Activated naive CD4-positive, alpha-beta T cell (primary cell): ENCODE measurements at places on chromosomes 2 and 18.

DNA sequence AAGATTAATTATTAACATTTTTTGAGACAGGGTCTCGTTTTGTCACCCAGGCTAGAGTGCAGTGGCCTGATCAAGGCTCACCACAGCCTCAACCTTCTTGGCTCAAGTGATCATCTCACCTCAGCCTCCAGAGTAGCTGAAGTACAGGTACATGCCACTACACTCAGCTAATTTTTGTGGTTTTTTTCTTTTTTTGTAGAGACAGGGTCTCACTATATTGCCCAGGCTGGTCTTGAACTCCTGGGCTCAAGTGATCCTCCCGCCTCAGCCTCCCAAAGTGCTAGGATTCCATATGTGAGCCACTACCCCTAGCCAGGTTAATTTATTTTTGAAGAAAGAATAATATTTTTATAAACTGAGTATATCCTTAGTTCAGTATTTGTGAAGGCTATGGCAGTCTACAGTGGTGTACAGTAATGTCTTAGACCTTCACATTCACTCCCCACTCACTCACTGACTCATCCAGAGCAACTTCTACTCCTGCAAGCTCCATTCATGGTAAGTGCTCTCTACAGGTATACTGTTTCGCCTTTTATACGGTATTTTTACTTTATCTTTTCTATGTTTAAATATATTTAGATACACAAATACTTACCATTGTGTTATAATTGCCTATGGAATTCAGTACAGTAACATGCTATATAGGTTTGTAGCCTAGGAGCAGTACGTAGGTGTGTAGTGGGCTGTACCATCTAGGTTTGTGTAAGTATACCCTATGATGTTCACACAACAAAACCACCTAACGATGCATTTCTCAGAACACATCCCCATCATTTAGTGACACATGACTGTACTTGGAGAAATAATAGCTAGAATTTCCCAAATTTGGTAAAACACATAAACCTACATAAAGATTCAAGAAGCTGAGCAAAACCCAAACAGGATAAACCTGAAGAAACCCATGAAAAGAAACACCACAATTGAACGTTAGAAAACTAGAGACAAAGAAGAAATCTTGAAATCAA lies 38.6 kb downstream of the MGAT4A start:
- no peak for DNase-seq

DNA sequence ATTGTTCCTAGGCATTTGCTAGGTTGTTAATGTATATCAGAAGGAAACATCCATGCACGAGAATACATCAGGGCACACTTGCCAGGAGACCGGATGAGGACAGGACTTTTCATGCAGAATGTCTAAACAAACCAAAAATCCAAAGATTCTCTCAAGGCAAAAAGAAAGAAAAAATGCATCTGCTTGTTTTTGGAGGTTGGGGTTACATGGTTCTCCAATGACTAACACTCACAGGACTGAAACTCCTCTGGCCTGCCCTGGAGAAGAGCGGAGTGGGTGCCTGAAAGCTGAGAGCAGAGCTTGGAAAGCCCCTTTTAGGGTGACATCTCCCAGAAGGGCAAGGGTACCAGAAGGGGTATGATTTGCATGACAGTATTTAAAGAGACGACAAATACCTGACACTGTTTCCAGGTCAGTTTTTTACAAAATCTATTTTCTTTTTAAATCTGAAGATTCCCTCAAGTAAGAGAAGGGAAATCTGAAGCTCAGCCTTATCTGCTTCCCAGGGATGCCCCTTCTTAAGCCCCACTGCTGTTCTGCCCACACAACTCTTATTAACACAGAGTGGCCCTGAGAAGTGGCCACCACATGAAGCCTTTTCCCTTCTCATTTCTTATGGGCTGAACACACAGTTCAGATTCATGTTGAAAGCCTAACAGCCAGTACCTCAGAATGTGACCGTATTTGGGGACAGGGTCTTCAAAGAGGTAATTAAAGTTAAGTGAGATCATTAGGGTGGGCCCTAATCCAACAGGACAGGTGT lies 216.4 kb downstream of the STK39 start:
- no peak for DNase-seq

- no peak for DNase-seq
These were observed 4.3 kb upstream of the TFCP2L1 start for GRCh38 chr2:121289271-121289670.

GRCh38 chr18:13565228-13565627 lies 161.1 kb downstream of the FAM210A start:
- no peak for DNase-seq

- DNase-seq, result peak; percentile 8
These were observed 91.7 kb upstream of the TRIB2 start for GRCh38 chr2:12624905-12625598.

- no peak for DNase-seq
These were observed 20.7 kb downstream of the USP34 start for GRCh38 chr2:61450144-61450543.

- no peak for DNase-seq
These were observed 209.2 kb upstream of the SMAD2 start for GRCh38 chr18:48139431-48140347.

- DNase-seq, result no peak
These were observed 126.0 kb downstream of the MC4R start for GRCh38 chr18:60246606-60247005.

GRCh38 chr2:211881449-211881848 lies 657.2 kb downstream of the ERBB4 start:
- no peak for DNase-seq

- DNase-seq, result no peak
These were observed 70.5 kb downstream of the ZNF236 start for GRCh38 chr18:76892832-76893231.

DNA sequence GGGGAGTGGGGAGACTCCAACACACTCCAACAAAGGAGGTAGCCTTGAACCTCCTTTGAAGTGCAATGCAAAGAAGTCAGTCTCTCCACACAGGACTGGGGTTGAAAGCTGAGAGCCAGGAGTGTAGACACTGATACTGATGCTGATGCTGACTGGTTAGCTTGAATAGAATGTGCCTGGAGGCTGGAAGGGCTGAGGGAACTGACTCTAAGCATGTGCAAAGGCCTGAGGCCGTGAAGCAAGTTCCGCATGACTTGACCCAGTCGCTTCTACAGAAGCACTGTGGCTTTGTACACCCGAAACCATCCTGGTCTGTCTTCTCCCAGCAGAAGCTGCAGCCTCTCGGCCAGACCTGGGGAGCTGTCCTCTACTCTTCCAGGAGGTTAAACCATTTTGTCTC lies 10.4 kb downstream of the FOXI3 start:
- no peak for DNase-seq

GRCh38 chr2:127626917-127627739 lies 18.8 kb upstream of the GPR17 start:
- no peak for DNase-seq

DNA sequence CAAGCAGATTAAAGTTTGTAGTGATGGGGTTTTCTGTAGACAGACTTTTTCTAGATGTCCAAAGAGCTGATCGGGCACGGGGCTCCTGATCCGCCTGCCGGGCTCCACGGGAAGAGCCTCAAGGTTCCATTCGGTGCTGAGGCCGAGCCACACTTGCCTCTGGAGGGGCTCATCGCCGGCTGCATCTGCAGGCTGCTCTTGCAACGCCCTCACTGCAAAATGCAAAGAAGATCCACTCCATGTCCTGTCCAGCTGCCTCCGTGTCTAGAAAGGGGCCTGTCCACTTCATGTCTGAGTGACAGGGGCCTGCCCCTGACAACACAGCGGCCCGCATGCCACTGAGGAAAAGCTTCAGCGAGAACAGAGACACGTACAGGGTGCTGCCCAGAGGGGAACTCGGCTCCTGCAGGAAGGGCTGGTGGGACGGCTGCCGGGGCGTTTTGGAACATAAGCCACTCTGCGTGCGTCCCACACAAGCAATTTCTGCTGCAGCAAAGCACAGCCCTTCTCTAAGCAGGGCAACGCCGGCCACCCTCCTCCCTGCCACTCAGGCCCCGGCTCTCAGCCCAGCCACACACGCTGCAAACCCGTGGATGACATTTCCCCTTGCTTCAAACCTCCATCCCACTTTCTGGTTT lies 53.6 kb upstream of the CTDP1 start:
- no peak for DNase-seq

GRCh38 chr2:86512034-86512433 lies 51.2 kb downstream of the CHMP3 start:
- no peak for DNase-seq

- DNase-seq, result no peak
These were observed 228.5 kb downstream of the ALPK2 start for GRCh38 chr18:58400331-58400870.

DNA sequence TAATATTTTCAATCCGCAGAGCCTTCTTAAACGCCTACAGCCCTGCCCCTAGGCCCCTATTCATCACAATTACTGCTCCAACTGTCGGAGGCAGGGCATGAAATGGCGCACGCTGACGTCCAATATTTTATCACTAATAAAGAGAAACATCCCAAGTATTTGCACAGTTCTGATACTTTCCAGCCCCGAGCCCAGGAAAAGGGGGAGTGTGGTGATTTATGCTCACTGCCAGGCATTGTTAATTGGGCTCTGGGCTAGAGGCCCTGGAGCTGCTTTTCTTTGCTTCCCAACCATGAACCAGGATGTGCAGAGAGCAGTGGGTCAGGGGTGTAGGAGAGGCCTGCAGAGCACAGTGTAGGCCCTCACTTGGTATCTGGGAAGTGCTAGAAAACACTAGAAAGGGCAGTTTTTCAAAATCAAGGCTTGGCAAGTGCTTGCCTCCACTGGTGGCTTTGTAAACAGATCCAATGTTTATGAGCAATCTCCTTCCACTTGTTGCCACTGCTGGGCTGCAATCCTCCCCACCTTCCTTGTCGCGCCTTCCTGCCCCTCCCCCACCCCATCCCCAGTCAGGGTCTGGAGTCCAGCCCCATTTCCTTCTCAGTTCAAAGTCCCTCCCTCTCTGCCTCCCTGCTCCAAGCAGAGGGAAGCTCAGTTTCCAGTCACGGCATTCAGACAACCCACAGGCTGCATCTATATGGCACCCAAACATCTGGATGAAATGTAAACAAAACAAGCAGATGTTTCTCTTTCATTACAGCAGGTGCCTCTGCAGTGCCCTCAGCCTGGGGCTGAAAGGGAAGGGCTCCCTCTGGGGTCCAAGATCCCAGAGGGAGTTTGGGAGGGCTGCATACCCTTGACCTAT lies 83.9 kb upstream of the PKDCC start:
- DNase-seq, result no peak

- no peak for DNase-seq
These were observed 862.2 kb upstream of the DDX18 start for GRCh38 chr2:116952254-116952653.

- no peak for DNase-seq
These were observed 217.1 kb downstream of the SLC4A3 start for GRCh38 chr2:219844401-219845091.

GRCh38 chr2:186437719-186438118 lies 48.3 kb upstream of the ZC3H15 start:
- DNase-seq, result no peak

DNA sequence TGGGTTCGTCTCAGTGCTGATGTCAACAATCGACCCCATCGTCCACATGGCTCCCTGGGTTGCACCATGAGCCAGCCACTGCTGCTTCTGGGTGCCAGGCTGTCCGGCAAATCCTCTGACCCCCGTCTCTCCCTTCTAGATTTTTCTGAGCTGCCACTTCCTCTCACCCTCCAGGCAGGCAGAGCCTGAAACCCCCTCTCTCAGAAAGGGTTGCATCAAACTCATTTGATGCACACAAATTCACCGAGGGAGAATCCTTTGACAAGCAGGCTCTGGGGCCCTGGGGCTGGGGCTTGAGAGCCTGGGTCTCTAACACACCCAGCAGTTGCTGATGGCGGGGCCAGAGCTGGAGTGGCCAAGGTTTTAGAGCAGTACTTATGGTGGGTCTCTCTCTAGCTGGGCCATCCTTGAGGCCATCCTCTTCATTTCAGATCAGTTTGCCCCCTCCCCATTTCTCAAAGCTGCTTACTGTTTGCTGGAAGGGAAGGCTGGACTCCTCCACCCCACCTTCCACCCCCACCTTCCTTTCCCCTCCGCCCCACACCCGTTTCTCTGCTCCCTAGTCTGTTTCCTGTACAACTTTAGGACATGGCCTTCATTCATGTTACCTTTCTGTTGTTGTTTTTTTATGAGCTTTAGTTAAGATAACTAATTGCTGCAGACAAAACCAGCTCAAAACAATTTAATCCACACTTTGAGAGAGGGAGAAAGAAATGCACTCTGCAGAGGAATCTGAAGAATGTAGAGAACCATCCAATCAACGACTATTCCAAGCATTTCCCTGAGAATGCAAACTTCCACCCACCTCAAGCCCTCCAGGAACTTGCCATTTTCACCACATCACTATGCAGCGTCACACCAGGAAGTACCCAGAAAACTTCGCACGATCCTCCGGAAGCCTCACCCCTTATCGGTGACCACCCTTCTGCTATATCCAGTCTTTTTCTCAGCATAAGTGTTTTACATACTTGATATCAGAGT lies 69.5 kb downstream of the ARL4C start:
- no peak for DNase-seq

DNA sequence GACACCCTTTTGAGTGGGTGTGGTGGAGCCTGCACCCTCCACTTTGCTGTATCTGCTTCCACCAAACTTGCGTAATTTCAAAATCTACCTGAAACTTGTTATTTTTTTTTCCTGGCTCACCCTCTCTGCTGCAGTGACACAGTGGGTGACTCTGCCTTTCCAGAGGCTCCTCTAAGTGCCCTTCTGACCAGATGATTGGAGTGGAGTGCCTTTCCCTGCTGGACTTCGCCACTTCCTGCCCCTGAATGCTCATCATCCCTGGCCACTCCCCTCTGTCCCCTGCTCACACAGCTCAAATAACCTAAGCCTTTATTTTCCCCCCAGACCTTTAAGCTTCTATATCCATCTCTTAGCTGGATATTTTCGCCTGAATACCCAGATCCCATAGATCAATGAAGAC lies 777.5 kb upstream of the ID2 start:
- DNase-seq, result no peak

DNA sequence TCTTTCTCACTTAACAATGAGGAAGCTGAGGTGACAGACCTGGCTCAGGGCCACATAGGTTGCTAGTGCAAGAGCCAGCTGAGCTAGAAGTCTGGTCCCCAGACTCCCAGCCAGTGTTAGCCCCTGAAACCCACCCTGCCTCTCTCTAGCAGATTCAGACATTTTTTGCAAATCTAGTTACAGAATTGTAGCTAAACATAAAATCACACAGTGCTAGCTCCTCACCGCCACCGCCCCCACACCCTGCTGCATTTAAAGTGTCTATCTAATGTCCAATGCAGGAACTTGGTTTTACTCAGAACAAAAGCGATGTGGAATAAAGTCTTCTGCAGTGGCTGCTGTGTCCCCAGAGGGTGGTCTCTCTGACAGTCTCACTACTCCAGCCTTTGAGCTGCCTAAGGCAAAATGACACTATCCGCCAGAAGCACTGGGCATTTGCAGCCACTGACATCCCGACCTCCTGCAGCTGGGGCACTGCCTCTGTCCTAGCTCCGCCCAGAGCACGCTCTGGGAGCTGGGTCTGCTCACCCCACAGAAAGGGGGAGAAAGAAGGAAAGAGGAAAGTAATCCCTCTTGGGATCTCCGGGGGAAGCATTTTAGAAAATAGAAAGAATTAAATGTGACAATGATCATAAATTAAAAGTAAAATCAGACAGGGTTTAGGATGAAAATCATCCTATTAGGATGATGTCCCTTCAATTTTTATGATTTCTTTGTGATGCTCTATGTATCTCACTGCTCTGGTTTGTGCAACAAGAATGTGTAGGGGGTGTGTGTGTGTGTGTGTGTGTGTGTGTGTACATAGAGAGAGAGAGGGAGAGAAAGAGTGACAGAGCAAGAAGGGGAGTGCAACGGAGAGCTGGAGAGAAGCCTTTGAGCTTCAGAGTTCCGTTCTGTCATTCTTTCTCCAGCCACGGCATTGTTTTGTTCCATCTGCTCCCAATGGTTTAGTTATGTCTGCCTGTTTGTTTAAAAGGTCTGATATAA lies 50.5 kb upstream of the ST8SIA3 start:
- DNase-seq, result no peak

GRCh38 chr18:24545651-24546050 lies 85.2 kb downstream of the HRH4 start:
- no peak for DNase-seq
